ENCODE measurements at places on chromosomes 3 and 15. TPM values are rescaled to one million over a fixed set of nuclear protein-coding genes. Genes with fewer than 3 reads are reported as not detected.

GRCh38 chr3:161423911-161424522, 52.7 kb upstream of the SPTSSB start:
- no peak for DNase-seq

FANCD2OS gene
- total RNA-seq, result not detected

CCDC39 gene
- not detected for total RNA-seq

SLC6A20 gene
- not detected for total RNA-seq

BCHE gene
- total RNA-seq, result 0.81 TPM

Measured in cardiac septum (tissue), 1 donor.